DMS153 (cell line): ENCODE measurements at places on chromosomes 11 and 22.

DNA sequence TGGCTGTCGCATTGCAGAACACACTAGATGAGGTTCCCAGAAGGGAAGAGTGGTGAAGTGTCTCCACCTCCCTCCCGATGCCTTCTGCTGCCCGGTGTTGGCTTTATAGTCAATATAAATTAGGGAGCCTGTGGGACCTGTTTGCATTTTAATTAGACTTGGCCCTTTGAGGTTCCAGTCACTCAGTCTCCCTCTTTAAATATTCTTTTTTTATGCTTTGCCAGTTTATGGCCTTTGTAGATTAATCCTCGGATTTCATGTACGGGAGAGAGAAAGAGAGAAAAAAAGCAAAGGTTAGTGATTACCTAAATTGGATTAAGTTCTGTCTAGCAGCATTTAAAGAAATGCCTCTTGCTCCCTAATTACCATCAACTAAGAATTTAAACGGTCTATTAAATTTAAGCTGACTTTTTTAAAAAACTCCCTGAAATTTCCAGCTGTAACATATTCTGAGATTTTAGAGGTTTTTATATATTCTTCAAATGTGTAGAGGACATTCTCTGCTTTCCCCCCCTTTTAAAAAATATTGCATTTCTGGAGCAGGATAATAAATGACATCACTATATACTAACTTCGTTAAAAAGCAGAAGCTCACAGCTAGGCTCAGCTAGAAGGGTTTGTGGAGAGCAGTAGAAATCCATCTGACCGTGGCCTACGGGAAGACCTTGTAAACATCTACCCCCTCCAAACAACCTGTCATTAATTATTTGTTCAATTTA, 84.4 kb downstream of the PRR5L start:
- DNase-seq = no peak

DNA sequence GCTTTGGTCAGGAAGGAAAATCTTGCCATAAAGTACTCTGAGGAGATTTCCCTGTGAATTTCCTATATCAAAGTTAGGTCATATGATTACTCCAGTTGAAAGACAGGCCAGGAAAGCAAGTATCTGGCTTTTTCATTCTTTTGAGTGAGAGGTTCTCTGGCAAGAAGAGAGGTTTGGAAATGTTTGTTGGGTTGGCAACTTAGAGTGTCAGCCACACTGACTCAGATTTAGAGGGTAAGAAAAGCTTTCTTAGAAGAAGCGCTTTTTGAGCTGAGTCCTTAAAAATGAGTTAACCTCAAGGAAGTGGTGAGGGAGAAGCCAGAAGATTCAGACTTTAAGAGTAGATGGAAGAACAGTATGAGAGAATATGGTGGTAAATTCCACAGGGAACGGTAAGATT, 86.1 kb upstream of the BDNF start:
- no peak for DNase-seq

DNA sequence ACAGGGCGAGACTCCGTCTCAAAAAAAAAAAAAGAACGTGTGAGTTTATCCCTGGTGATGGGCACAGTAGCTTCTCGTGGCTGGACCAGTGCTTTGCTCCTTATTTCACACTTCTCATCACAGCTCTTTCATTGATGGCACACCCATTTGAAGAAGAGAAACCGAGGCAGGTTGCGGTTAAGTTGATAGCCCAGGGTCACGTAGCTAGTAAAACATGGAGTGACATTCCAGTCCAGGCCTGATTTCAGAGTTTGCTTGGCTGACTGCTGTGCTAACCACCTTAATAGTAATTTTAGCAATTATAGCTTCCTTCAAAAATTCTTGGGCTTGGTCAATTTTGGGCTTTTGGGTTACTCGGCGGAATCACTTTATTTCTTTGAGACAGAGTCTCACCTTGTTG, 25.8 kb downstream of the AP2A2 start:
- DNase-seq = no peak

DNA sequence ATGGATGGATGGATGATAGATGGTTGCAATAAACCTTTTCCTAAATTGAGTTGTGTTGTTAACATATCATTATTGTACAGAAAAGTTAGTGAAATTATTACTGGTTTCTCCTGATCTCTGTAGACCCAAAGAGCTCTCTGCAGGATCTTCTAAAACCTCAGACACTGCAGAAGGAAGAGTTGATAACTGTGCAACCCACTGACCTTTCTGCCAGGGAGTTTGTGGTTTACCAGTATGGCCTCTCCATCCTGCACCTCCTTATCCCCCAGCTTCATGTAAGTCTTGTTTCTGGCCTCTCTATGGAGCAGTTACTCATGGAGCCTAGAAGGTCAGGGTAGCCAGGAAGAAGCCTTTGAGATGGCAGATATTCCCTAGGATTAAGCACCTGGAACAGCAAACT, 45.6 kb downstream of the BTG4 start:
- no peak for DNase-seq

DNA sequence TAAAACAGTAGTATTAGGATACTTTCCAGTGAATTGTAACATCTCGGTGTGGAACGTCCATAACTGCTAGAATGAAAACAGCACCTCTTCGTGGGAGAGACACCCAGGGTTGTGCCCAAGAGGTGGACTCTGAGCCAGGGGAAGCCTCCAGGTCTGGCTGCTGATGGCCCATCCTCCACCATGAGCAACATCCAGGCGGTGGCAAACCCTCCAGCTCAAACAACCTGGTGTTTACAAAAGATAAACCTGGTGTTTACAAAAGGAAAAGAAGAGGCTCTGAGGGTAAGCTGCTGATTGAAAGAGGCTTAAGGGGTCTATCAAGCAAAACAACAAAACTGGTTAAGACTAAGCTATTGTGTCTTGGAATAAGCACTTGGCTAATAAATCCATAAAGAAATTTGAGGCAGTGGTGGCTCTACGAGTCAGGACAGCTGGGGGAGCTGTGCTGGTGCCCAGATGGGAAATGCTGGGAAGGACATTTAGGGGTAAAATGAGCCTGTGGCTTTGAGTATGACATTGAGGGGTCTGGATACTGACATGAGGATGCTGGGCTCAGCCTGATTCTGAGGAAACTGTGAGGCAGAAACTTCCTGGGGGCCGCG, 909.0 kb downstream of the BRD1 start:
- peak; percentile 90 for DNase-seq
